ENCODE measurements at places on chromosomes 5 and 9.
A peak's percentile ranks its signal among the peaks of the same experiment; 100 is the strongest.

GRCh38 chr9:19493174-19493811 lies 84.5 kb downstream of the ACER2 start:
- peak; percentile 9 for DNase-seq

DNA sequence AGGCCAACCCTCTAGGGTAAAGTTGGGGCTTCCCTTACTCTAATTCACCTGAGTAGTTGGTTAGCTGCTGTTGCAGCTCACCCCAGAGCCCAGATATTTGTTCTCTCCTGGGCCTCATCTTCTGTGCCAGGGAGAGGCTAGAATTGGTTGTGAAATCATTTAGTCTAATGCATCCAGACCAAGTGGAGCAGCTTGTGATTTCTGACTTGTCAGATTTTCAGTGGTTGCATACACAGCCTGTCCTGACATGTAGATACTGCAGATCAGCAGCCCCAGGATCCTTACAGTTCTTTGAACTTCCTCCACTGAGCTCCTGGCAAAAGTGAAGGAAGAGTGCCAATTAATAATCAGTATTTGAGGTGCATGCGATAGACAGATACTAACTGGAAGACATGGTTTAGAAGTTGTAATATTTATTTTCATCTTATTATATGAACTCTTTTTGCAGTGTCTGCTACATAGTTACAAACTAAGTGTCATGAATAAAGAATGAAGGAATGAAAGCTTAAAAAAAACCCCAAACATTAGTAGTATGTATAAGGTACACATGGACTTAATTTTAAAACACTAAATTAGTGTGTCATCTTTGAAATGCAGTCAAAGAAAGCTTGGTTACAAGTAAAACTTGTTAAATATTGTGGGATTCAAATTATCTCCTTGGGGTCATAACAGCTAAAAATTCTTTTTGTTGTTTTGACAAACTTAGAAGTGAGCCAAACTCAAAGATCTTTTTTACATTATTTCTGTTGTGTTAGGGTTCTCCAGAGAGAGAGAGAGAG lies 128.5 kb downstream of the VPS13A start:
- no peak for DNase-seq

DNA sequence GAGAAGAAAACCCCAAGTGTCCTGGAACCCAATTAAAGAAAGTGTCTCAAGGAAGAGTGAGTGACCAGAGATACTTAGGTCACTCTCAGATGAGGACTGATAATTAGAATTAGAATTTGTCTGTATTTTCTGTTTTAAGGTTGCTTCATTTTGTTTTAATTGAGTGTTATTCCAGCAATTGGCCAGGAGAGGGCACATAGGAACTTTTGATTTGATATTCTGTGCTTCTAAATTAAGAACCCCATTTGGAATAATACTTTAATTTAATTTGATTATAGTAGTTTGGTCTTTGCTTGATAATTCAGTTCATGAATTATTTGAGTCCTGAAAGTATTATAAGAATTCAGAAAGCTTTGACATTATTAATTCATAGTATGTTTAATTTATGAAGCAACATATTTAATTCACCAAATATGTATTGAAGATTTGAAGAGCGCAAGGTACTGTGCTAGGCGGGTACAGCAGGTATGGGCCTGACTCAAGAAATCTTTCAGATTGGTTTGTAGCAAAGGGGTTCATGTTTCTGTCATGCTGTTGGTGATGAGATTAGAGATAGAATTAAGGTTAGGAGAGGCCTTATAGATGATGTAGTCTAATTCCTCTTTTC lies 4.9 kb downstream of the MRPL22 start:
- no peak for DNase-seq

GRCh38 chr9:127107929-127108876 lies 14.2 kb downstream of the ANGPTL2 start:
- no peak for DNase-seq

DNA sequence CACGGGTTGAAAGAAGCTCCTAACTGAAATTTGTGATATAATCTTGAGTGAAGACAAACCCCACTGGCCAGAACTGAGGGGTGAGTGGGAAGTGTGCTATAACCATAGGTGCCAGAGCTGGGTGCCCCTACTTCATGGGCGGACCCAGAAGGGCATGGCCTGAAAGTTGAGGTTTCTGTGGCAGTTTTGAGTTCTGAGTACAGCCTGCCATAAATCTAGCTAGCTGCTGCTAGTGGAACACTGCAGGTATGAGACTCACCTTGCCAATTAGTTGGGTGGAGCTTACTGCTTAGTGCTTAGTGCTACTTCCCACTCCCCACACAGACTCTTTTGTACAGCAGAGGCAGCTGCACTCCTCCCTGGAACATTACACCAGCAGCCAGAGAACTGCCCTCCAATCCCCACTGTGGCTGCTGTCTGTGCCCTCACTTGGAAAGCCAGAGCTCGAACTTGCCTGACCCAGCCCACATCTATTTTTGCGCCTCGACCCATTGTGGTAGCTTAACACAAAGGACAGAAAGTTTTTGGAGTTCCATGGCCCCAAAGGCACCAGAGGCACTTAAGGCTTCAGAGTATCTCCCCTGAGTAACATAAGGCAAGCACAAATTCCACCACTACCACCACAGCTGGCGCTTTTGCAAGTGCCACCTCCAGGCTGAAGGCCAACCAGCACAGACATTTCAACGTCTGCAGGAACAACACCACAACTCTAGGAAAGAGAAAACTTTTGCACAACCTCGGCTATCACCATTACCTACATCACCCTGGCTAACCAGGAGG lies 27.1 kb upstream of the PTGER4 start:
- no peak for DNase-seq

GRCh38 chr9:120845255-120845654 lies 2.5 kb upstream of the PSMD5 start:
- peak; percentile 71 for DNase-seq

DNA sequence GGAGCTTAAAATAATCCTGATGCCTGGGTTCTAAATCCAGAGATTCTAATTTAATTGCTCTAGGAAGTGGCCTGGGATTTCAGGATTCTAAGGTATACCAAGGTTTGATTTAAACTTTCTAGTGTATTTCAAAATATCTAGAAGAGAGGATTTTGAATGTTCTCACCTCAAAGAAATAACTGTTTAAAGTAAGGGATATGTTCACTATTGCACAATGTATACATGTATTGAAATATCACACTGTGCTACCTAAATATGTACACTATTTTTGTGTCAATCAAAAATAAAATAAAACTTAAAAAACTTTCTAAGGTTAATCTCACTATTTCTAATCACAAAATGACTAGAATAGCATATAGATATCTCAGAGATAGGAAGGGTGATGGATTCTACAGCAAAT lies 34.0 kb downstream of the TNFSF8 start:
- DNase-seq: no peak

DNA sequence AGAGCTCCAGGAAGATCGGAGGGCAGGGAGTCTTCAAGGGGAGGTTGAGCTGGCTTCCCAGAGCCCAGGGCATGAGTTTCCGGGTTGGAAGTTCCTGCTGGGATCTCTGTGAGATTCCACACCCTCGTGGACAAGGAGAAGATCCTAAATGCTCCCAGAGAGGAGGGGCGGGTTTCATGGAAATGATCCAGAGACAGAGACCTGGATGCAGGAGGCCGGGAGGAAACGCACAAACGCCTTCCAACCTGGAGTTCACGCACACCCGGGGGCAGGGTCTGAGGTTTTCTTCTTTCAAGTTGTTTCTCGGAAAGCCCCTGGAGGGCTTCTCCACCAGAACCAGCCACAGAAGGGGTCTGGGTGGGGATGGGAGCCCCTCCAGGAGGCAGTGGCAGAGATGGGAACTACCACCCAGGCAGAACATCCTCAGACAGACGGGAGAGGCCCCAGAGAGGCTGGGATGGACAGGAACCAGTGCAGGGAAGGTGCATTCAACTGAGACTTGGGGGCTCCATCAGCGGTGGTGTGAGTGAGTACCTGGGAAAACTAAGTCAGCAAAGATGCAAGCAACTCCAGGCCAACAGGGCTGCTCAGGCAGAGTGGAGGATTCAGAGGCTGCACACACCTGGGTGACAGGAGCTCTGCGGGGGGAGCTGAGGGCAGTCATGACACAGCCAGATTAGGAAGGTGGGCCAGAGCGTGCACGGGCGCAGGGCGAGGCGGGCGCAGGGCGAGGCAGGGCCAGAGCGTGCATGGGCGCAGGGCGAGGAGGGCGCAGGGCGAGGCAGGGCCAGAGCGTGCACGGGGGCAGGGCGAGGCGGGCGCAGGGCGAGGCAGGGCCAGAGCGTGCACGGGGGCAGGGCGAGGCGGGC lies 52.1 kb upstream of the EXOC3 start:
- no peak for DNase-seq

GRCh38 chr5:146866263-146866662 lies 12.3 kb downstream of the PPP2R2B start:
- no peak for DNase-seq

- DNase-seq: no peak
Measured at GRCh38 chr5:167995844-167996425, 295.5 kb upstream of the WWC1 start.

- no peak for DNase-seq
Measured at GRCh38 chr9:2964470-2964869, 120.6 kb upstream of the PUM3 start.
